Testis (tissue), 5 donors: ENCODE measurements at places on chromosomes 4 and X.

DNA sequence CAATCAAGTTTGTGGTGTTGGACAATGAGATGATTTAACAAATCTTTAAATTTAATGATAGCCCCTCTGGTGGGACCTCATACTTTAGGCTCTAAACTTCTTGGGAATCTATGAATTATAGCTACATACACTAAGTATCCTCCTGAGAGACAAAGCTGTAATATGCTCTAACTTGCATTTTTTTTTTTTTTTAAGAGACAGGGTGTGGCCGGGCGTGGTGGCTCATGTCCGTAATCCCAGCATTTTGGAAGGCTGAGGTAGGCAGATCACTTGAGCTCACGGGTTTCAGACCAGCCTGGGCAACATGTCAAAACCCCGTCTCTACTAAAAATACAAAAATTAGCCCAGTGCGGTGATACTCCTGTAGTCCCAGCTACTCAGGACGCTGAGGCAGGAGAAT, 23.3 kb upstream of the COQ2 start:
- no peak for DNase-seq

GRCh38 chr4:71648448-71648847, 135.4 kb downstream of the GC start:
- DNase-seq = no peak

GRCh38 chr4:149370002-149370401, 445.6 kb downstream of the IQCM start:
- DNase-seq = no peak

- DNase-seq = peak; percentile 77
Measured at GRCh38 chrX:49071877-49072711, 1.7 kb downstream of the PRAF2 start.

- DNase-seq = no peak
Measured at GRCh38 chr4:141058591-141059512, 74.4 kb downstream of the RNF150 start.

- DNase-seq = no peak
Measured at GRCh38 chr4:141011901-141012315, 121.4 kb downstream of the RNF150 start.

GRCh38 chrX:96707804-96708203, 23.2 kb downstream of the DIAPH2 start:
- no peak for DNase-seq

GRCh38 chr4:48493452-48494100, 3.5 kb downstream of the ZAR1 start:
- no peak for DNase-seq

DNA sequence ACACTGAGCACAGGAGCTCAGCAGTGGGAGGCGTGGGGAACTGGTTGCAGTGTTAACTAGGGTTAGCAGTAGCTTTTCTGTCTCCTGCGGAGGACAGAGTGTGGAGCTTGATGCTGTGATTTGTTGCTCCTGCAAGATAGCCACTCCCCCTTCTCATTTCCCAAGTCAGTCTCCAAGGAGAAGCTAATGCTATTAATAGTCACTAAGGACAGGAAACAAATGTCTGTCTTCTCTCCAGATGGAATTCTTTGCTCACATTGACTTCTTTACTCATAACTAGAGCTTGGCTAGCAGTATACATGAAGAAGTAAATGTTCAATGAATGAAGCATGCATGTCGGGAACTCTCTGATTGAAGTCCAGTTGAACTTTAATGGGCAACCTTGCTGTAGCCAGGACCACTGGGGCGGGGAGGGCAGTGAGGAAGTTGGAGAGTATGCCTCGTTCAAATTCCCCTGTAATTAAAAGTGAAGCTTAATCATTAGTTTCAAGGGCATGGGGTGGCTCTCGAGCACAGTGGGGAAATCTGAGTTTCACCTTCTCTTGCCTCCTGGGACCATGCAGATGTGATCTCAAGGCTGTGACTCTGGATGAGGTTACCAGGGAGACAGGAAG, 156.6 kb upstream of the SCML1 start:
- DNase-seq = peak; percentile 38

DNA sequence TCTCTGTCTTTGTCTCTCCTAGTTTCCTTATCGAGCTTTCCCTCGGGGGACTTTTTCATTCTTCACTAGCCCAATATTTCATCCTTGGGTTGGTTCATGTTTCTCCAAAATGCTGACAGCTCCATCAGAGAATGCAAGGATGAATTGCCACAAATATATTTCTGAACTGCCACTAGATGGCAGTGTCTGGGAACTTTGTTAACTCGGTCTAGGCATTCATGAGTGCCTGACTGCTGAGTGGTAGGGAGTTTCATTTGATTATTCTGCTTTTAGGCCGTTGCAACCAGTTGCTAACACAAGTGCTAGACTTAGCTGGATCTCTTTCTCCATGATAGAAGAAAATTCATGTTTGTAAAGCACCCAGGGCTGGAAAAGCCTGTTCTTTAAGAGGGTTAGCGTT, 73.5 kb upstream of the RAP2C start:
- peak; percentile 18 for DNase-seq

- no peak for DNase-seq
Measured at GRCh38 chrX:154123241-154124219, 20.5 kb upstream of the OPN1LW start.

DNA sequence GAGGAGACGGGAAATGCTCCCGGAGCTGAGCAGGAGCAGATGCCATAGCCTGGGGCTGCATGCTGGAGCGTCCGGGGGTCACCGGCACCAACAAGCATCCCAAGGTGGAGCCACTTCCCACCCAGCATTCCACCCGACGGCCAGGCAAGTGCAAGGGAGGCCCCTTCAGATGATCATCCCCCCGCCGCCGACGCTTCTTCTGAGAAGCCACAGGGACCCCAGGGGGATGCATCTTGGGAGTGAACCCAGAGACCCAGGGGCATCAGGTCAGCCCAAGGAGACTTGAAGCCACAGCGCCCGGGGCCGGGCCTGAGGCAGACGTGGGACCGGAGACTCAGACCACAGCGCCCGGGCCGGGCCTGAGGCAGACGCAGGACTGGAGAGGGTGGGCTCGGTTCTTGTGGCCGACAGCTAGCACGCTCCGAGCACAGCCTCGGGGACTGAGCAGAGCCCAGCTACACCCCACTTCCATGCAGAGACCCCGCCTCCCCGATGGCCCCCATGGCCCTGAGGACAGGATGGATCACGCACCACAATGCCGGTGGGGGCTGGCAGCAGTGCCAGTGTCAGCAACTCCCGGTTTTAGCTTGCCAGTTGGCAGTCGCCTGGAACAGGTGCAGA, 33.0 kb upstream of the CPLX1 start:
- DNase-seq = no peak

DNA sequence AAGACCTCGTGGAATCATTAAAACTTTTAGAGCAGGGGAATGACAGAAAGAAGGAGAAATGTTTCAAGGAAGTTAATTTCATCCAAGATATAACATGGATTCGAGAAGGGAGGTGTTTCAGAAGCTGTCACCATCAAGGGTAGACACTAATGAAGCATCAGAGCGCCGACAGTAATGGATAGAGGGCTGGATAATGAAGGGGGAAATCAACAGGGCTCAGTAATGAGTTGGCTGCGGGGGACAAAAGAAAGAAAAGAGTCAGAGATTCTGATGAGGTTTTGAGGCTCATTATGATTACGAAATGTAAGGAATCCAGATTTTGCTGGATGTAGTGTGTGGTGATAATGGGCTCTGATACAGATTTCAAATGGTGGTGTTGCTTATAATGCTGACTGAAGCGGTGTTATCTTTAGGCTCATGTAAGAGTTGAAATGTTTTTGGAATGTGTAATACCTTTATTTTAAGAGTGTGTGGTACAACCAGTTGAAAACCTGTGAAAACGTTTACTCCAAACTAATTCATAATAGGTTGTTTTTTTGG, 39.3 kb upstream of the TENM3 start:
- no peak for DNase-seq

GRCh38 chr4:823761-824460, 2.0 kb downstream of the CPLX1 start:
- no peak for DNase-seq

DNA sequence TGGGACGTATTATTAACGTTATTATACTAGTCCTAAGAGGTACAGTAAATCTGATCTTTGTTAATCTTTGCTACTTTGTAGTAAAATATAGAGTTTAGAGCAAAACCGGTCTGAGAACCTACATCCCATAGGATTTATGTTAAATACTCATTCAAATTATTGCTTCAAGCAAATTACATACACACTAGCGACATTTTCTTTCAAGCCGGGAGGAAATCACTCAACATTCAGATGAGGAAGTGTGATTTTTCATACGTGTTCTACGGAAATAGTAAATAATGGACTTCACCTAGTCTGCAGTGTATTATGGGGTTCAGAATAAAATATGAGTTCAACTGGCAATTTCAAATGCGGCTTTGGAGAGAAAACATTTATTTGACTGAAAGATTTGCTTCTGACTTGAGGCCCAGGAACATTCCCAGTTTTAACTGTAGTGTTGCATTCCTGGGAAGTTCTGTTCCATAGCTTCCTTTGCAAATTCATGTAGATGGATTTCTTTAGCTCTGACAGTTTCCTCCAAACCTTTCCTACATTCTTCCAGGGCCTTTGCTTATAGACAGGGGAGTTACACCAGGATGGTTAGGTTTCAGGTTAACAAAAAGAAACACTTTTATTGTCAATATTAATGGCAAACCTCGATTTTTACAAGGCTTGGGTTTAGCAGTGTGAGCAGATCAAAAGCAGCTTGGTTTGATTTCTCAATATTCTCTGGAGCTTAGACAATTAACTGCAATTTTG, 5.3 kb upstream of the HAND2 start:
- no peak for DNase-seq

GRCh38 chrX:81286608-81287007, 84.7 kb downstream of the SH3BGRL start:
- no peak for DNase-seq

DNA sequence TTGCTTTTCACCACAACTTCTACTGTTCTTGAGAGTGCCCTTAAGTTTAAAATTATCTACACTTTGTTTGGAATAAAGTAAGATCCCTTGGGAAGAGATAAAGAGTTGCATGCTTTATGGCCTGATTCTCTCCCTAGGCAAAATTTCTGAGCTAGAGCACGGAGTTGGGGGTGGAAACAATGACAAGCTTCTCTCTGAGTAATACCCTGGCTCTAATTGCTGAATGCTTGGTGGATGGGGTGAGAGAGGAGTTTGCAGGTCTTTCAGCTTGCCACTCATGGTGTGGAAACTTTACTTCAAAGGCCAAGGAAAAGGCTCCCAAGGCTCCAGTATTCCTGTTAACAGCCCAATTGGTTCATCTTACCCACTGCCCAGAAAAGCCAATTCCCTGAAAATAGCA, 26.1 kb upstream of the PRDM8 start:
- no peak for DNase-seq

GRCh38 chr4:150327262-150327780, 249.1 kb downstream of the DCLK2 start:
- DNase-seq = no peak
